Activated T-helper 1 cell treated with anti-CD3 and anti-CD28 coated beads, Interleukin-2, amount 50 U/mL, for 16 hours (primary cell): ENCODE measurements at places on chromosomes 7 and 10.

DNA sequence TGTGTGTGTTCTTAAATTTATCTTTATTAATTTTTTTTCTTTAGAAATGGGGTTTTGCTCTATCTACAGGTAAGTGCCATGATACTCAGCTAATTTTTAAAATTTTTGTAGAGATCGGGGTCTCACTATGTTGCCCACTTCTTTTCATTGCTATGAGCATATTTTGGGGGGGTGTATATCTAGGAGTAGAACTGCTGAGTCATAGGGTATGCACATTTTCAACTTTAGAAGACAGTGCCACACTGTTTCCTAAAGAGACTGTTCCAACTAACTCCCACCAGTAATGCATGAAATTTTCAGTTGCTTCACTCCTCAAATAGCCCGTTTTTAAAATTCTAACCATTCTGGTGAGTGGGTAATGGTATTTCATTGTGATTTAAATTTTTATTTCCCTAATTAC lies 108.3 kb downstream of the CUL2 start:
- DNase-seq: no peak

- DNase-seq: no peak
These were observed 61.7 kb upstream of the LYZL1 start for GRCh38 chr10:29227201-29227600.

DNA sequence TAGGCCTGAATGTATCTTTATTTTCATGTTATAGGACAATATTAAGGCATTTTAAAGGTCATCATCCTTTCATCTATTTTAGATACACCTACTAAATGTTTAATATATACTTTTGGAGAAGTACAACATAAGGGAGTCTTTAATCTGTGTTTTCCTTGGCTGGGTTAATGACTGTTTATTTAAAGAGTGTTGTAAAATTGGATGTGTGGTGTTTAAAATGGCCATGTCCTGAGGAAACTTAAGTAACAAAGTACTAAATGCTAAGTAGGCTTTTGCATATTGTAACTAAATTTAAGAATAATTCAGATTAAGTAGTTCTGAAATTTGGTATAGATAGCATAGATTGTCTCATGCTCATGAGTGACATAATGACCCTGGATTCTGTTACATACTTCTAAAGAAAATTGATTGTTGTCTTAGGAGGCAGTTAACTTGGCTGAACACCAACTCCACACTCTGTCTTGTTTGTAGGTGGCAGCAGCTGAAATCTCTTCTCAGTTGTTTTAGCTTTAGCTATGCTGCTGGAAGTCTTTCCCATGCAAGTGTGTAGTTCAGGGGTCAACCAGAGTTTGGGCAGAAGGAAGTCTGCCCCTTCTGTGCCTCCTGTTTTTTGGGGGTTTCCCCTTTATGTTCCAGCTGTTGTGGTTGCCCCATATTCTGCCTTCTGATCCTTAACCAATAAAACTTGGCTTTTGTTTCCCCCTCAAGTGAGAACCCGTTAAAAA lies 29.2 kb downstream of the DLD start:
- no peak for DNase-seq

GRCh38 chr7:74454021-74454924 lies 567 bp downstream of the GTF2IRD1 start:
- DNase-seq: no peak

- DNase-seq: no peak
These were observed 148.4 kb upstream of the AHR start for GRCh38 chr7:17150018-17150417.

GRCh38 chr7:113100121-113100603 lies 13.5 kb upstream of the GPR85 start:
- DNase-seq: no peak

GRCh38 chr10:42743697-42744096 lies 38.9 kb upstream of the BMS1 start:
- DNase-seq: no peak

DNA sequence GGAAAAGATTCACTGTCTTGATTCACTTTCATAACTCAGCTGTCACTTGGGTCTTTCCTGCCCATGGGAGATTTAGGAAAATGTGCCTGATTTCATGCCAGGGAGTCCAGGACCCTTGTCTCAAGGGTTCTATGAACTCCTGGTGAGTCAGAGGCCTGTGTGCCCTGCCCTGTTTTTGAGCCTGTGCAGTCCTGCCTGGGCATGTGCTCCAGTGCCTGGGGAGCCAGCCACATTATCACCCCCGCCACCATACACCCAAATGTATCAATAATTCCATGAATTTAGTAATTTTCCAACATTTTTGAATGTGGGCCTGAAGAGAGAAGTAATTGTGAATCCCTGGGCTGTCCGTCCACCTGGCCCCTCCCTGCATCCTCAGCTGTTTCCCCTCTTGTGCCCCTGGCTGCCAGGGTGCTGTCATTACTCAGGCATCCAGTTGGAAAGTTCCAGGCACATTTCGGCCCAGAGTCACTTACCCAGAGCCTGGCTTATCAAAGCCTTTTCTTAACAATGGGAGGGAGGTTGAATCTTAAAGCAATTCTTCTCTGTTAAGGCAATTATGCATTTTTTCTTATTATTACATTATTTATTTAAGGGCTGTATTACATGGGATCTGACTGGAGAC lies 287.8 kb upstream of the CDC14C start:
- DNase-seq: no peak

- DNase-seq: no peak
These were observed 639.2 kb upstream of the POT1 start for GRCh38 chr7:125568799-125569198.

DNA sequence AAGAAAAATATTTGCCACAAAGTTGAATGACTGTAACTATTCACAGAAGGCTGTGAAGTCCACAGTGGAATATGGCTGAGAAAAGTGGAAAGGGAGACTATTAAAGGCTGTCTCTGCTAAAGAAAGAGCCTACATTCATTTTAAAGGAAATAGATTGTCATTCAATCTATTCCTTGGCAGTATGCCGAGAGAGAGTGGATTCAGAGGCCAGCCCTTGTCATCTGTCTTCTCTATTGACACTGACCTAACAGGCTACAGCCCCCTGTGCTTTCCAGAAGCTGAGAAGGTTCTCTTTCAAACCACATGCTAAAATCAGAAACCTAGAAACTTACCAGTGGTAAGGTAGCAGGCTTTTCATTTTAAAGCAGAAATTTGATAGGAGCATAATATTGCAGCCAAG lies 12.1 kb downstream of the ODAD2 start:
- DNase-seq: no peak

GRCh38 chr10:36362257-36362656 lies 720.2 kb upstream of the FZD8 start:
- DNase-seq: no peak

DNA sequence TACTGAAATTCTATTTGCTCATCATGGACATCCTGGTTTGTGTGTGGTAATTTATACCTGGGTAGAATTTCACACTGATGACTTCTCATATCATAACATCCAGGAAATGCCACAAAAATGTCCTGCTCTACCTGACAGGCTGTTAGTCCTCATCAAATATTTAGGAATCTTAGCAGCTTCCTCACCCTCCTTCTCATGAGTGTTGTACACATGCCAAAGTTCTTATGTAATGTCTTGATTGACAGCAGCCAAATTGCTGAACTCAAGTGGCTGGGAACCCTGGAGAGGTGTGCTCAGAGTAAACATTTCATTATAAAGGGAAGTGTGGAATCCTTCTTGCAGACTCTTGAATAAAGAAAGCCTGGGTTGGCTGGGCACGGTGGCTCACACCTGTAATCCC lies 8.9 kb downstream of the EEPD1 start:
- no peak for DNase-seq

DNA sequence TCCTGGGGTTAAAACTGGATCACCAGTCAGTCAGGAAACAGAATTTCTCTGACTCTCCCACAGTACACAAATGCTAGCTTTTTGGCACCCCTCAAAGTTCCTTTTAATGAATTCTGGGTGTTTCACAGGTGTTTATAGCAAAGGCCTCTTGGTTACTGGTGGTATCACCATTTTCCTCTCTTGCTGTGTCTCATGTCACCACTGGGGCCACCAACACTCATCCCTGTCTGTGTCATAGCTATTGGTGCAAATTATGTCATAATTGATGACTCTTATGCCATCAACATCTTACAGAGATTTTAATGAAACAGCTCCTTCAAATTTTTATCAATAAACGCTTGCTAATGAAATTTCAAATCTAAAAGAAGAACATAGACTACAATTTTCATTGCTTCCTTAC lies 27.7 kb upstream of the OSBPL3 start:
- no peak for DNase-seq

GRCh38 chr10:119723624-119724023 lies 2.2 kb upstream of the INPP5F start:
- DNase-seq: no peak

GRCh38 chr7:151776446-151776845 lies 100.5 kb downstream of the PRKAG2 start:
- DNase-seq: no peak

DNA sequence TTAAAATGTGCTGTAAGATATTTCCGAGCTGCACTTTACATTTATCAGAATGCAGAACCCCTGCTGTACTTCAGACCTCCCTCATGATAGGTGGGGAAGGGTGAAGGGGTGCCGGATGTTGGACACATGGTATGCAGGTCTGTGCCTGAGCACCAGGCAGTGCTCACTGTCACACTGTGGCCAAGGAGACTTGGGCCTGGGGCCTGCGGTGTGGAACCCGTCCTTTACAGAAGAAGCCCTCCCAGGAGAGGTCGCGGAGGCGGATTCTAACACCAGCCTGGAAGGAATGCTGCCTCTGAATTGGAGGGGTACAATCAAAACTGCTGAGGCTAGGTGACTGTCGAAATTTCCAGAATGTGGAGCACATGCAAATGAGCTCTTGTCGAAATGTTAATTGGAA lies 34.5 kb downstream of the DNAJB6 start:
- DNase-seq: no peak

GRCh38 chr7:8042796-8043535 lies 74.4 kb downstream of the GLCCI1 start:
- DNase-seq: no peak

- DNase-seq: no peak
These were observed 80.2 kb downstream of the PDSS1 start for GRCh38 chr10:26777686-26778085.

- DNase-seq: no peak
These were observed 57.4 kb downstream of the CDK6 start for GRCh38 chr7:92778972-92779371.

GRCh38 chr7:82388138-82388537 lies 55.4 kb downstream of the CACNA2D1 start:
- no peak for DNase-seq

DNA sequence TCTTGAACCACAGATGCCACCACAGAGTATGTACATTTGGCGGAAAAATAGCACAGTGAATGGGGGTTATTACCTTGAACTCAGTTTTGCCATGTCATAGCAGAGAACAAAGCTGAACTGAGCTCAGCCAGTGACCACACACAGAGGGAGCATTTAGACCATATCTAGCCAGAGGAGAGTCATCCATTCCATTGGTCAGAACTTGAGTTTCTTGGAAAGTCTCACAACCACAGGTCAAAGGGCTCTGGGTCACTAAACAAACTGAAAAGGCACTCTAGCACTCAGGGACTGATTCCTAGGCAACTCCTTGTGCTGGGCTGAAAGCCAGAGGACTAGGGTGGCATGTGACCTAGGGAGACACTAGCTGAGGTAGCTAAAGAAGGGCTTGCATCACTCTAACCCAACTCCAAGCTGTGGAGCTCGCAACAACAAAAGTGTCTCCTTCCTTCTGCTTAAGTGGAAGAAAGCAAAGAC lies 239.7 kb upstream of the SEMA3D start:
- DNase-seq: no peak
